CD4-positive, alpha-beta T cell treated with Interleukin-17A for 1 hour (primary cell): ENCODE measurements at places on chromosomes 2 and 18.

DNA sequence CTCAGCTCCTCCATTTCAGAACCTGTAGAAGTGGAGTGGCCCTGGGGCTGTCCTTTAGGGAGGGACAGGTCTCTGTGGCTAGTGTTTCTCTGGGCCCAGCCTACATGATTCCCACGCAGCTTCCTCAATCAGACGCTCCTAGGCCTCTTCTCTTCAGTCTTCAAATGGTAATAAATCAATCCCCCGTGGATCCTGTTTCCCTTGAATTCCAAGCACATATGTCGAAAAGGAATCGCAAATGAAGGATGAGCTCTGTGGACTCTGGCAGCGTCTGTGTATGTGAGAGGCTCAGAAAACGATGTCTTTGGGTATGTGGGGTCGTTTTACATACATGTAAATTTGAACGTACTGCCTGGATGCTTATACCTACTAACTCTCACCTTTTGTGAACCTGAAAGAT lies 98.5 kb upstream of the ST8SIA3 start:
- no peak for DNase-seq

DNA sequence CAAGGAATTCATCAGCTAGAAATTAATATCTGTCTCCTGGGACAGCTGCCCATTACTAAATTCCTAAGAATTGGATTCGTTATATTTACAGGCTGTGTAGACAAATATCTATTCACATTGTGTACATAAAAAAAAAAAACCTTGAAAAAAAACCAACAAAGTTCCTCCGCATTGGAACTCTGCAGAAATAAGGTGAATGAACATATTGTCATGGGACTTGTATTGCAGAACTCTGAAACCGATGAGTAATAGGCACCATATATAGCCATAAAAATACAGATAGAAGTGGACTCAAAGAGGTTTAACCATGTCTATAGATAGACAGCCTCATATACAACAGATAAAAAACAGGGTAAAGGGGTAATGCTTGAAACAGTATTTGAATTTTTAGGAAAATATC lies 909.9 kb upstream of the CHAC2 start:
- no peak for DNase-seq

DNA sequence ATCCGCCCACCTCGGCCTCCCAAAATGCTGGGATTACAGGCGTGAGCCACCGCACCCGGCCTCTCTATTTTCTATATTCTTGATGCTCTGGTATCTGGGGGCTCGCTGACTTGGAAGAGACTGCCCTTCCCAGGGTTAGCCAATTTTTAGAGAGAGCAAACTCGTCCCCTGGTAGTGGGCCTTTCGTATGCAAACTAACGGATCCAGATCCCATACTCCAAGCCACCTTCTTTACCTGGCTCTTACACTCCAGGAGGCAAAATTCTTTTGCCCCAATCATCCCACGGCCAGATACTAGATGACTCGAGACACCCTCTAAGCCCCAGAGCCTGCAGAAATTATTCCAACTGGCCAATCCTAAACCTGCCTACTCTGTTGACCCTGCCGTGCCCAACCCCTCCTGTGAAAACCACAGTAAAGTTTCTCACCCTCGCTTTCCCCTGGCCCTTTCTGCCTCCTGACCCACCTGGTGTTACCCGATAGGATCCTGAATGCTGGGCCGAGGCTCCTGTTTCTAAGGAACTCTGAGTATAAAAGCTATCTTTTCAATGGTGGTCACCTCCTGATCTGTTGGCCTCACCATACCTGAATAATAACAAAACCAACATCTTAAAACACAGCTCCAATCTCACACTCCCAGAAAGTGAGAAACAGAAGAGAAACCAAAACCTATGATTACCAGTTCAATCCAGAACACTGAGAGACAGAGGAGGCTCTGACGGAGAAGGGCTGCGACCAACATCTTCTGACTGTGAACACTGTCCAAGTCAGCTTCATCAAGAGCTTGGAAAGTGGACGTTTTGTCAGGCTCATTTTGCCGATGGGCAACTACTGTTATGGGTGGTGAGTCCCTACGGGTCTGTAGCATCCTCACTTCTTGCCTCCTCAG lies 57.6 kb upstream of the ZNF532 start:
- DNase-seq = no peak

DNA sequence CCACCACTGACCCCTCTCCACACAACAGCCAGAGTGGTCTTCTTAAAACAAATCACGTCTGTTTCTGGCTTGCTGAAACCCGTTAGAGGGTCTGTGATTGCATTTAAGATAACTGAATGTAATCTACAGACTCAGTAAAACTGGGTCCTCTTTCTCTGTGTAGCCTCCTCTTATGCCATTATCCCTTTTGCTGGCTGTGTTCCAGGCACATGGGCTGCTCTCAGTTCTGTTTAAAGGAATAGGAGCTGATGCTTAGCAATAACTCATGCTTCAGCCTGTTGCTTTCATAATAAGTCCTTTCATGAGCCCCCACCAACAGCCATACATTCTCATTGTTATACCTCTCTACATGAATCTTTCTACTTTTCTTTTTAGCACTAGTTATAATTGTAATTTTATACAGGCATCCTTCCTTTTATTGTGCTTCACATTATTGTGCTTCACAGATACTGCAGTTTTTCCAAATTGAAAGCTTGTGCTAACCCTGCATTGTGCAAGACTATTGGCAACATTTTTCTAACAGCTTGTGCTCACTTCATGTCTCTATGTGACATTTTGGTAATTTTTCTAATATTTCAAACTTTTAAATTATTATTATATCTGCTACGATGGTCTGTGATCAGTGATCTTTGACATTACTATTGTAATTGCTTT lies 782.6 kb downstream of the MBD2 start:
- DNase-seq = no peak

DNA sequence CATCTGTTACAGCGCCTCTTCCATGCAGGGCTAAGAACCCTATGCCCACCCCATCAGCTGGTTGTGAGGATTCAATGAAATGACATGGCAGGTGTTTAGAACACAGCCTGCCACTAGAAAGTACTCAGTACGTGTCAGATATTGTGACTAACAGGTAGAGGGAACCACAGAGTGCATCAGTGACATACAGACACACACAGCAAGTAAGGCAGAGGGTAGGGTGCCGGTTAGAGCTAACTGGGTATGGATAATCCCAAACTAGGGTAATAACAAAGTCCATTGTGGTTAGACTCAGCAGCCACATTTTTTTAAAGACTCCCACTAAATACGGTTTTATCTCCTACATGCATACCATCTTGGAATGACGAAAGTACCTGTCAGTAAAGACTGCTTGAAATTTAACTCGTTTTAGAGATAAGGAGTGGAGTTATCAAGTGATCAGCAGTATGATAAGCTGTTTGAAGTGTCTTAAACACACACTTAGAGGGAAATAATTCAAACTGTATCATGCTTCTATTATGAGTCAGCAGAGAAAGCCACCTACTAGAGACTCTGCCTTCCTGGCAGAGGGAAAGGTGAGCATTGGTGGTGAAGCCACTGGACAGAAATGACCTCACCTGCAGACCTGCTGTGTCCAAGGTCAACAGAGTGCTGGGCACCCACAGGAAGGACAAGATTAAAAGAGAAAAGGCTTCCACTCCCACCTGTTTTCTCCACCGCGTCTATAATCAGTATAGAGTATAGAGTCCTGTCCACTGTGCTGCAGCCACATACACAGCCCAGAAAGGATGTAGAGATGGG lies 20.6 kb downstream of the MPPE1 start:
- DNase-seq = no peak

DNA sequence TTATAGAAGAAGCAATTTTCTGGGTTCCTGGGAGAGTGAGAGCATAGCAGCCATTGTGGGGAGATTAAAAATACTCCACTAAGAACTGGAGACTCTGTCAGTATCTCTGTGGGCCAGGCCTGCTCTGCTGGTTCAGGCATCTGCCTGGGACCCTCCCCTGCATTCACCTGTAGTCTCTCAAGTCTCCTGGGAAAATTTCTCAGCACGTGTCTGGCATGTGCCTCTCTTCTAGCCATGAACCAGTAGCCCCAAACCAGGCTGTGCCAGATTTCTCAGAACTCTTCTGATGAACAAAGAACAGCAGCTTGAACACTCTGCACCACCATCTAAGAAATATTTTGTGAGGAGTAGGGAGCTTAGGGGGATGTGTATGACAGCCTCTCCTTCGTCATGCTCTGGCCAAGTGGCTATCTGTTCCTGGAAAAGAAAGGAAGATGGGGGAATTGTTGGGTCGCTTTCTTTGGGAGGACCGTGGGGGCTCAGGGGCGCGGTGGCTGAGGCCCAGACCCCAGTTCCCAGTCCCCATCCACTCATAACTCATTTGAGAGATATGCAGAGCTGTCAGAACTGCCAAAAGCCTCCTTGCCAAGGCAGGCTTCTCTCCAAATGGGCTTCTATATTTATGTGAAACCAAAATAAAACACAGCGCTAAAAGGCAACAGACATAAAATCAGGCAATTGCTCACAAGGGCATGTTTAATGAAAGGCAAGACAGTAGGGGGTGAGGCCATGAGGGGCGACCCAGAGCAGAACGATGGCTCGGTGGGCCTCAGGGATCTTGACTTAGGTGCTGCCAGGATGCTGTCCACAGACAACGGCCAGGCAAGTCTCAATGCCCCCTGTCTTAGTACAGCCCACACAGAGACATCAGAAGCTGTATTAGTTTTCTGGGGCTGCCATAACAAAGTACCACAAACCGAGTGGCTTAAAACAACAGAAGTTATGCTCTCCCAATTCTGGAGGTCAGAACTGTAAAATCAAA lies 114.7 kb upstream of the TNP1 start:
- no peak for DNase-seq
